ENCODE measurements at places on chromosomes 7 and 10.

DNA sequence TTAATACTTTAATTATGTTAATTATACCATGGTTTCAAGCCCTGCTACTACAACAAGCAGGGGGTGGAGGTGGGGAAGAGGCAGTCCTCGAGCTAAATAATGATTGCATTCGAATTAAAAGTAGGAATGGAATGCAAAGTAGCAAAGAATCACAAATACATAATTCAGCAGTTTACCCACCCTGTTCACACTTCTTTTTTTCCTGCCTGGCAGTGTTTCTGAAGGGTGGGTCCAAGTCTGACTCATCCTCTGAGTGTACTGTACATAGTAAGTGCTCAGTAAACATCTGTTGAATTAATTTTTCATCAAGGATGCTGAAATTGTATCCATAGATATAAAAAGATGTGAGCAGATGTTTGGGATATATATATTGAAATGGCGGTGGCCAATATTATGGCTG, 778.8 kb downstream of the LRMDA start:
- no peak for DNase-seq

GRCh38 chr7:103689255-103689654, 243.2 kb upstream of the SLC26A5 start:
- no peak for DNase-seq

- no peak for DNase-seq
These were observed 64.7 kb downstream of the CREB3L2 start for GRCh38 chr7:137937202-137937560.

- no peak for DNase-seq
These were observed 42.1 kb downstream of the PPP1R9A start for GRCh38 chr7:94949532-94949931.

- no peak for DNase-seq
These were observed 115.1 kb upstream of the AGK start for GRCh38 chr7:141436139-141436538.

DNA sequence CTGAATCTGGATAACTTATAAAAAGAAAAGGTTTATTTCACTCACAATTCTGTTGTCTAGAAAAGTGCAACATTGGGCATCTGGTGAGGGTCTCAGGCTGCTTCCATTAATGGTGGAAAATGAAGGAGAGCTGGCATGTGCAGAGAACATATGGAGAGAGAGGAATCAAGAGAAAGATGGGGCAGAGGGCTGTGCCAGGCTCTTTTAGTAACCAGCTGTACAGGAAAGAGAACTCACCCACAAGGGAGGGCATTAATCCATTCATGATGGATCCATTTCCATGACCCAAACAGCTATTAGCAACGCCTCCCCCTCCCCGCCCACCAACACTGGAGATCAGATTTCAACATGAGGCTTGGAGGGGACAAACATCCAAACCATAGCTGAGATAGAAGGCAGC, 61.7 kb upstream of the LYZL1 start:
- DNase-seq, result no peak

DNA sequence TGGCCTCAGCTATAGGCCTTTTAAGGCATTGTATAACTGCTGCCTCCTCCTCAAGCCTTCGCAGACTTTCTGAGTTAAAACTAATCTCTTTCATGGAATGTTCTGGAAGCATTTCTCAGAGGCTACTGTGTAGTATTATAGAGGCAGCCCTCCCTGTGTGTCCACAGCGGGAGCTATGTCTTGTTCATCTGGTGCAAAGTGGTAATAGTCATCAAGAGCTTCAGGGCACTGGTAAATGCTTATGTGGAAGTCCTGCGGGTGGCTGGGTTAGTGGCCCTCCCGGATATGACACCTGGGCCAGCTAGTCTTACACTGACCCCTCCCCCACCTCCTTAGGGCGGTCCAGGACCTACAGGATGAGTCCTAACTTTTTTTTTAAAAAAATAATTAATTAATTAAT, 2.2 kb upstream of the ABHD11 start:
- no peak for DNase-seq

- no peak for DNase-seq
These were observed 60.2 kb downstream of the THNSL1 start for GRCh38 chr10:25076506-25077177.

DNA sequence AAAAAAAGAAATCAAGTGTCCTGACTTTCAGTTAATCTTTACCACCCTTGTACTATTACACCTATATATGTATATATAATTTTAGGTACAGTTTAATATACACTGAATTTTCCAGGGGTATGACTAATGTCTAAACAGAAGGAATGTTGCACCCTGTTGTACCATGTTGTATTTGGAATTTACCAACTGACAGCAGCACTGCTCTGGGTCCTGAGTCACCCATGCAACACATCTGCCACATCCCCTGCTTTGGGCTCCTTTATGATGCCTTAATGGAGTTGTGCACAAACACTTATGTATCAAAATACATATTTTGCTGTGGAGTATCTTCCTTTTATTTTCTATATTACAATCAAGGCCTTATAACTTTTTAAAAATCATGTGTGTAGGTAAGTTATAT, 21.2 kb downstream of the YAE1 start:
- DNase-seq, result no peak

DNA sequence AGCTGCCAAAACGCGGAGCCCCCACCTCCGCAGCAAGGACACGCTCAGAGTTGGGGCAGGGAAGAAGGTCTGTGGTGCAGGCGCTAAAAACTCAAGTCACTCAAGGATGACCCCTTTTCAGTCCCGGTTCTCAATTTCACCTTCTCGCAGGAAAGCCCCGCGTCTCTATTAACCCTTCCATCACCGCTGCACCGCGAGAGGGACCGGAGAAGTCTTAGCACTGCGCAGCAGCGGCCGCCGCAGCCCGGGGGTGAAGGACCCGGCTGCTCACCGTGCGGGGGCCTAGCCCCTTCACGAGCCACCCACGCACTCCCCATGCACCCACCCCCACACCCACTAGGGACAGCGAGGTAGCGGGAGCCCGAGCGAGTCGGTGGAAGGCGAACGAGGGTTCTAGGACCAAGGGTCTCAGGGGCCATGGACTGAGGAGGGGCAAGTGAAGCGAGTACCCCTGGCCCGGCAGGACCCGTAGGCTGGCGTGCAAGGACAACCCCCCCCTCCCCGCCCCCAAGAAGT, 162.9 kb downstream of the SH3PXD2A start:
- DNase-seq, result peak; percentile 91

DNA sequence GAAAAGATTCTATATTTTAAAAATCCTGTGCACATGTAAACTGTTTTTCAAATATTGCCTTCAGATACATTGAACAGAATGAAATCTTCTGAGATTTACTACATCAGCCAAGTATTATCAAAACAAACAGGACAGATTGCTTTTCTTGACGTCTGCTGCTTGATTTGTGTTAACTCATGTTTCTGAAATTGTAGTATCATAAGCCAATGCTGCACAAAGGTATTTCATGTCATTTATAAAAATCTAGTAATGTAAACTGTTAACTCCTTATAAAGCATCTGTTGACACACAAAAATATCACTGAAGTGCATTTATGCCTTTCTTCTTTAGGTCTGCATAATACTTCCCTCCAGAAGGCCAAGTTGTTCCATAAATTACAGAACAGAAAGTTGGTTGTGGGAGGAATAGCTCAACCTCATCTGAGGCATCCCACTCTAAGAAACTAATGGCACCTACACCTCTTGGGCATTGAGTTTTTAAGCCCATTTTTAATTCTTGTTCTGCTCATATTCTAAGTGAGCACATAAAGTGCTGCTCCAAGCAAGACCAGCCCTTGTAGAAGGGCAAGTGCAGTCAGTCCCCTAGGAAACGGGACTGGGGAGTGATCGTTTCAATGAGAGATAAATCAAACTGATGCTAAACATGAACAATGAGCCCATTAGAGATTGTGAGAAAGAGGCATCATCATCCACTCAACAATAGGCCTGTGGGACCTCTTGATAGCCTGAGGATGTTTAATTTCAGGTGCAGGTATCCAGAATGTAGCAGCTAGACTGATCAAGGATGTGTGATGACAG, 28.5 kb downstream of the CAV1 start:
- DNase-seq, result no peak

- DNase-seq, result peak; percentile 19
These were observed 14.8 kb downstream of the TLX1 start for GRCh38 chr10:101145750-101146391.

GRCh38 chr7:818031-818699, 14.1 kb upstream of the SUN1 start:
- DNase-seq, result peak; percentile 53

DNA sequence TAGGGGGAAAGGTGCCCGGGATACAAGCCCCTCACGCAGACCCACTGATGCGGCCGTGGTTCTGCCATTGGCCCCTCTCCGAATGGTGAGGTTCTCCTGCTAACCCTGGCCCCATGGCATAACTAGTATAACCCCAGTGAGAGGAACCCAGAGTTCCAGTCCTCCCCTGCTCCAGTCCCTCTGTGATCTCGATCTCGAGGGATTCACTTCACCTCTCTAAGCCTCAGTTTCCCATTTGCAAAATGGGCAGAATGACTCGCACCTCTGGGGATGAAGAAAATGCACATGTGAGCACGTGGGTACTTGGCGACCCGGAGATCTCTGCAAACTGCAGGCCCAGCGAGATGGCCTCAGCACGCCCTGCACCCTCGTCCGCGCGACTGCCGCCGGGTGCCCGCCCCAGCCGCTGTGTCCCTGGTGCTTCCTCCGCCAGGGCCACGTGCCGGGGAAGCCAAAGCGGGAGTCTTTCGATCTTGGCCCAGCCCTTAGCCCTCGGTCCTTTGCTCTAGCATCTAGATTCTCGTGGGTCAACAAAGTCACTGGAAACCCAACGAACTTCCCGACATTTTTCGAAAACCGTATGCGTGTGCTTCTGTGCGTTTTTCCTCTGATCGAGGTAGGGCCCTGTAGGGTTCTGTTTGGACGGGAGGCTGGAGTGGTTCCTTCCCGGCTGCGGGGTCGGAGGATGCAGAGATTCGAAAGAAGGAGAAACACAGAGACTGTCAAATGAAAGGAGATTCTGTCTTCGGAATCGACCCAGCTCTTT, 169.8 kb downstream of the UBE2H start:
- no peak for DNase-seq

- DNase-seq, result no peak
These were observed 459.7 kb upstream of the SEMA3A start for GRCh38 chr7:84654273-84654672.

- DNase-seq, result no peak
These were observed 8.8 kb downstream of the DLX5 start for GRCh38 chr7:97015756-97016380.

- DNase-seq, result no peak
These were observed 322.7 kb downstream of the CRPPA start for GRCh38 chr7:16098585-16099179.

- DNase-seq, result no peak
These were observed 298.5 kb upstream of the TPK1 start for GRCh38 chr7:145134377-145134776.

DNA sequence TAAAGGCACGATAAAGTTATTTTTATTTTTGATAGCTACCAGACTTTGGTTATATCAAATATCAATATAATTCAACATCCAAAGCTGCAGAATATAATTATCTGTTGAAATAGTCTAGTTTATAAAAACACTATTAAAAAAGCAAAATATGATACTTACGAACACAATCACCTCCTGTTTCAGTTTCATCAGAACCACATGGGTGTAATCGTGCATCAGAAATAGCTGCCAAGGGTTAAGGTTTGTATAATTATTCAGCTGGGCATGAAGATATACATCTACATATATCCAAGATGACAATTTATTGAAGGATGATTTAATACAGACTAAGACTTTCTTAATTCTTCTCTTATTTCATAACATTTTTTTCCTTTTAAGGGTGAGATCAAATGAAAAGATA, 20.3 kb downstream of the VWDE start:
- no peak for DNase-seq

DNA sequence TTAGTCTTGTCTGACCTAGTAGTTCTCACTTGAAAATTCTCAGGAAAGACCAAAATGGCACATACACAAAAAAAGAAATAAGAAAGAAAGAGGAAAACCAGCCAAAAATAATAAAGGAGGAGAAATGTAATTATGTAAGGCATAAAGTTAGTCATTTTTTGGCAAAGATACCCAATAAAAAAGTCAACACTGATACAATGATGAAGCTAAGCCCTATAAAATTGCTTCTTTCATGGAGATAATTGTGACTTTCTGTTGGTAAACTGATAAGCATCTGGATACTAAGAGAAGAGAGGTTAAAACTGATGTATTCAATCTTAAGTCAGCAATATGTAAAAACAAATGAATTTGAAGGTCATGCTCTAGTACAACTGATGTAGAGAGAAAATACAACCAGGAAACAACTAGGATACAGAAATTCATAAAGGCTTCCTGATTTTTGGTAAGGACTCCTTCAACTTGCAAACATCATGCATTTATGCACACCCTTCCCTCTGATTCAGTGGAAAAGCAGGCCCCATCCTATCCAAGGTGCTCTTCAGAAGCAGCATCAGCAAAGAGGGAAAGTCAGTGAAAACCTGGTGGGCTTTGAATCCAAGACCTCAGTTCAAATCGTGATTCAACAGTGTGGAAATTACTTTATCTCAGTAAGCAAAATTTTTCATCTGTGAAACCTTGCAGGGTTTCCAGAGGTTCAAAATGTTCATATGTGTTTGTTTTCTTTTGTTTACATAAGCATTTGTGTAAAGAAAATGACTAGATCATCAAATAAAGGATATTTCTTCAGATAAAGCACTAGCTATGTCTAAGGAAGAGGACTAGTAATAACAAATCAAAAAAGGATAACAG, 32.6 kb downstream of the IMMP2L start:
- no peak for DNase-seq

DNA sequence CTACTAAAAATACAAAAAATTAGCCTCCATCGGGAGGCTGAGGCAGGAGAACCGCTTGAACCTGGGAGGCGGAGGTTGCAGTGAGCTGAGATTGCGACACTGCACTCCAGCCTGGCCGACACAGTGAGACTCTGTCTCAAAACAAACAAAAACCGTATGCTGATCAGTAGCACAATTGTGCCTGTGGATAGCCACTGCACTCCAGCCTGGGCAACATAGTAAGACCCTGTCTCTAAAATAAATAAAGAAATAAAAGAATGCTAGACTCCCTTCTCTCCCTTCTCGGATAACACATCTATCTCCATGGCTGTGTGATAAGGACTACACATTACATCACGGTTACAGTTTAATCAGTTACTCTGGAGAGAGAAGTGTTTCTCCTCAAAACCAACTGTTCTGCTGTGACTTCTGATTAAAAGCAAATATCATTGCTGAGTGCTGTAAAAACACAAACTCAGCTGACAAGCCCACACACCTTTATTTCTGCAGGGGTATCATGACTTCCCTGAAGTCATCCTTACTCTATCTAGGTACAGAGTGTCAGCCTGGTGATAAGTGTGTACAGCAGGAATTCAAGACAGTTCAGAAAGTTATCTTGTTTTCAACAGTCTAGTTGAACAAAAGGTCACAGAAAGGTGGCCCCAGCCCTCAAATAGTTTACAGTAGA, 5.3 kb upstream of the ARHGAP19 start:
- no peak for DNase-seq

GRCh38 chr10:102738692-102739121, 5.0 kb upstream of the WBP1L start:
- no peak for DNase-seq

DNA sequence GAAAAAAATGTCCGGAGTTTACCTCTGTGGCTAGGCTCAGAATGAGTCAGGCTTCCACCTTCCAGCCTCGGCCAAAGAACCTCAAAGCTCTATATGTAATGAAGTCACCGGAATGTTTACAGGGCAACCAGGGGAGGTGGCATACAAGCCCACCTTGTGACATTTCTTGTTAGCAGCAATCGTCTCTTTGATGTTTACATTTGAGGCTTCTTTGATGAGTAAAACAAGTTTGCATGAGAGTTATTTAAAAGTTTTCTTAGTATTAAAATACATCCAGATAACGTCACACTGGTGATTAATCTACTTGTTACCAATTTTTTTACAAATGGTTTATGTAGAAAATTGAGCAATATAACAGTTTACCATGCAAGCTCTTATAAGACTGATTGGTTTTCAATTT, 133.1 kb upstream of the ADAM12 start:
- no peak for DNase-seq

- no peak for DNase-seq
These were observed 905.5 kb downstream of the CNTNAP2 start for GRCh38 chr7:147022056-147022455.
